ENCODE measurements at places on chromosomes 5 and 9.

- ATAC-seq: no peak
Observed at GRCh38 chr9:20601292-20601691, 21.0 kb downstream of the MLLT3 start.

GRCh38 chr9:127923771-127924170 lies 6.8 kb downstream of the PIP5KL1 start:
- ATAC-seq: no peak

DNA sequence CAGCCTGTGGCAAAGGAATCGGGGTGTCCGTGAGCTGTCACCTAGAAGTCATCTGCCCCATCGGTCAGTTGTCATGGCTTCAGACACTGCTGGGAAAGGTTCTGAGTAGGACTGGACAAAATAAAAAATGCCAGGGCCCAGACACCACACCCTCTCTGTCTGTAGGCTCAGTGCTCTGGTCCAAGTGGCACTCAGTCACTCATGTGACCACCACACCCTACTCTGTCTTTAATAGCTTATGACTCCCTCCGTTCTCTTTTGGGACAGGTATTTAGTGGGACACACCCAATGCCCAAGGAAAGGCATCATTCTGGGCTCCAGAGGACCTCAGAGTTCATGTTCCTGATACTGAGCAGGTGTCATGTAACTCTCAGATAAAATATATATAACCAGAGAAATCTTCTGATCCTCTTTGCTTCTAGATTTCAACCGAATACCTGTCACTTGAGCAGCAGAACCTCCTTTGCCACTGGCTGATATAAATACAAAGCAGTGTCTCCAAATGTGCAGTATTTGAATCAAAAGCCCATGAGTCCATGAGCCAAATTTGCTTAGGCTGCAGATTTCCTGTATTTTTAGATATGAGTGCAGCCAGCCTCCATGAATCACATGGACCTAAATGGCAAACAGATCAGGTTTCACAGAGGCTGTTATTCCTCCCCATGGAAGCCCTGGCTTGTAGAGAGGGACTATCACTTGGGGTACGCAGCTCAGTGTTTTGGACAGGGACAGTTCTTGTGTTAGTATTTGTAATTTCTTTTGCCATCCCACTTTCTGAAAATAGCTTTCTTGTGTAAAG lies 272.0 kb downstream of the ARHGAP26 start:
- ATAC-seq: no peak

DNA sequence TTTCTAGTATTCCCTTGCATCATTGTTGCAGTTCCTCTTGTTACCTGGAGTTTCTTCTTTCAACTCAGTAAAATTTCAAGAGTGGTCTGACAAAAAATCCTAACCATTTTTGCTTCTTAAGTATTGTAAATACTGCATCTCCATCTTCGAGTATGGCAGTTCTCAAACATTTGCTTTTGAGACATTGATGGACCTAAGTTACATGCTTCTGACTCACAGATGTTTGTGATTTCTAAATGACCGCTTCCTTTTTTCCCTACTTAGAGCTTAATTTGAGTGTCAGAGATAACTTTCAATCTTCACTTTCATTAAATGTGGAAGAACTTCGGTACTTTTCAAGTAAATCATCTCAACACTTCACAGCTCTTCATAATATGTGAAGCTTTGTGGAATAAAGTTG lies 4.2 kb downstream of the UHRF2 start:
- no peak for ATAC-seq

DNA sequence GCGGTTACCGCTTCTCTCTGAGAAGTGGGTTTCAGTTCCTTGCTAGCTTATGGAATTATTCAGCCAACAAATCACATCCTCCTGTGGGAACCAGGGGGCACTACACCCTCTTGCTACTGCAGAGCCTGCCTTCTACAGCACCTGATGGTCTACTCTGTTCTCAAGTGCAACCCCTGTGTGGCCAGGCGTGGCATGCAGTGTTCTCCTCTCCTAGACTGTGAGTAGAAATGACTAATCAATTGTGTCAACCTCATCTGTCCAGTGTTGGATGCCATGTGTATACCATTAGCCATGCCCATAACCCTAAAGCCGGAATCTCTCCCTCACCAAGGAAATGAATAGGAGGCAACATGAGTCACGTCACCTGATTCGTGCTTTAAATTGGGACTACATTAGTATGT lies 117.2 kb upstream of the LIFR start:
- ATAC-seq: no peak

DNA sequence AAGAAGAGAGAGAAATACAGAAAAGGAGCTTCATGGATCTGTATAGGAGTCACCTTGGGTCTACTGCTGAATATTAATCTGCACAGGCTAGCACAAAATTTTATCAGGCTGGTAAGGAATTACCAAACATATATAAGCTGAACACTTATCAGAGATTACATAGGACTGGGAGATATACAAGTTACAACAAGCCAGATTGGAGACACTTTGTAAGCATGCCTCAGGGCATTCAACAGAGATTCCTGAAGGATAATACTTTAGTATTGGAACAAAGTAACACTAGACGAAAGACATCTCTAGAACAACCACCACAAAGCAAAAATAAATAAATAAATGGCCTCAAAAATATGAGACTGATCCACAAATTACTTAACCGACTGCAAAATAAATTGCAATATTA lies 197.8 kb downstream of the ANXA1 start:
- ATAC-seq: no peak

DNA sequence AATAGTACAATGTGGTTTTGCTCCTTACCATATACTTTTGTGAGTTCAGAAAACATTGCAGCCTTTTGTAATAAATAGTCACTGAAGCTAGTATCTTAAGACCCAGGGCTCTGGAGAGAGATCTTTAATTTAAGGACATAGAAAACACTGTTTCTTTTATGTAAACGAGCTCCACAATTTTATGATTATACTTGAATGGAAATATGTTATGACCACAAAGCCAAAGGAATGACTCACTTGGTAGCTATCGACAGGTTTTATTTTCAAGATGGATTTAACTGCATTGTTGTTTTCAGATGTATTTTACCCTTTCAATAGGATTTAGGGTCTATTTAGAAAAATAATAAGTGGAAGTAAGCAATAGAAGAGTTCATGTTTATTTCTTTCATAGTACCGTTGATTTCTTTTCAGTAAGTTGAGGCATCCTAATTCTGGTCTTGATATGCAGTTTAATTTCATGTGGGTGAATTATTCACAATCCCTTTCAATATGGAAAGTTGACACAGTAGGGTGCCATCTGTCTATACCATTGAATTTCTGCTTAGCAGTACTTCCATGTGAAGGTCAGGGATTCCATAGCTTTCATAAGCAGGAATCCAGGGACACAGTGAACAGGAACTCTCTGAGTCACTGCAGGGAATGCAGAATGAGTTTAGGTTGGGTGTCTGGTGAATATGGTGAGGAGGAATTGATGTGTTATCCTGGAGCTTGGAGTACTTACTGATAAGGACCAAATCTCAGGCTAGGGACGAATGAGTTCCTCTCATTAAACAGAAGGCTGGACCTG lies 157.6 kb downstream of the CD180 start:
- ATAC-seq: no peak

DNA sequence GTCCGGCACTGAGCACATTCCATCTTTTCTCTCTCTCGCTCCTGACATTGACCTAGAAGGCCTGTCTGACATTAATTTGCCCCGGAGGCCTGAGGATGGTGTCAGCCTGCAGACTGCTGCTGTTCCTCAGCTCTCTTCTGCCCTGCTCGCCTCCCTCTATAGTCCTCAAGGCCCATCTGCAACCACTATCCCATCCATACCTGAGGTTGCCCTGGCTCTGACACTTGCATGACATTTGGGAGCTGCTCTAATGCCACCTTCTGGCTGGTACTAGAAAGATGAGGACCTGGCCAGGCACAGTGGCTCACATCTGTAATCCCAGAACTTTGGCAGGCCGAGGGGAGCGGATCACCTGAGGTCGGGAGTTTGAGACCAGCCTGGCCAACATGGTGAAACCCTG lies 38.6 kb upstream of the GGTA1 start:
- ATAC-seq: no peak

DNA sequence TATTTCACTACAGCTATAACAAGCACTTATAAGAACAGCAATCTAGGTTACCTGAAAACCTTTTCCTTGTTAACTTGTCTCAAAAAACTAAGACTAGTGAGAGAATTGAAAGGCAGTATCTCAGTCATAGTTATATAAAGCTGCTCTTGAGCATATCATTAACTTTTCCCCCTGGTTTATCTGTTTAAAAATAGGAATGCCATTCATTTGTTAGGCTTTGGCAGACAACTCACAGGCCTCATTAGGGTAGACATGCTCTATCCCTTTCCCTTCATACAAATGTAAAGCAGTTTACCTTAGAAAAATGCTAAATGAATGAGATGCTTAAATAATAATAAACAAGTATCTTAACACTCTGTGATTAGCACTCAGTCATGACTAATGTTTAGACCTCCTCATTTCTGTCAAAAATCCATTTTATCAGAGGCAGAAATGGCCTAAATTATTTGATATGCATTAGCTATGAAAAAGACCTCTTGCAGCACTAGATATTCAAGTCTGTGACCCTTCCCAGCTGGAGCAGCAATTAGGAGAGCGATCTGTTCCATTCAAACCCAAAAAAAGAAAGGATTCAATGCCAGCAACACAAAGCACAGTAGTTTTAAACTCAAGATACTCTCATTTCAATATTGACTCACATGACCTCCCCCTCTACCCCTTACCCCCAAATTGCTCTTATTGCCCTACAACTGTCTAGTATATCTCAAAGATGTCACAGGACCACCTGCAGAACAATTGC lies 1578.8 kb upstream of the WWC1 start:
- ATAC-seq: no peak

DNA sequence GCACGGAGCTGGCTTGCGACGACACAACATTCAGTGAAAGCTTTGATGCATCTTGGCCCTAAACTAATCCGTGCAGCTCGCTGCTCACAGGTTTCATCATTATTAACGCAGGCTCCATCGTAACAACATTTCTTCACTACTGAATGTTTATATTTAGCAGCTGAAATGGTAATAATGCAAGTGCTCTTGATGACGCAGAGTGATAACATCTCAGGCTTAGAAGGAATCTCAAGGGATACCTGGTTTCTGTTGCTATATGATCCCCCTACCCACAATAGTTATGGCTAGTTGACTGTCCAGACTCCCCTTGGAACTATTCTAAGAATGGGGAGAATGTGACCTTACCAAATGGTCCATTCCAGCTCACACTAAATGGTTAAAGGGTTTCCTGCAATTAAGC lies 36.2 kb downstream of the C5 start:
- ATAC-seq: no peak

- no peak for ATAC-seq
Observed at GRCh38 chr9:26228273-26228672, 550.0 kb upstream of the TUSC1 start.

DNA sequence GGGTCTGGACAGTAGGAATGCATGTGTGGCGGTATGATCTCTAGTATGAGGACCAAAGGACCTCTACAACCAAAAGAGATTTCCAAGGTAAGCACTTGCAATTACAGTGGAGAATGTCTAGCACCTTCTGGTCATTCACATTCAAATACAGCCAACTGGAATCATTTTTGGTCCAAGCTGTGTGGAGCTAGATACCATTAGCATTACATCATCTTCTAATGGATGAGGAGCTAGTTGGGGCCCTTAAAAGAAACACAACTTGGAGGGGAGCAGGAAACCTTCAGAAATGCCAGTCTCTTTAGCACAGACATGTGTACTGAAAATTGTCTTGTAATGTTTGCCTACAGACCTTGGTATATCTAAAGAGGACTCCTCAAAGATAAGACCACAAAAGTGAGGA lies 244.7 kb downstream of the BNC2 start:
- no peak for ATAC-seq

Data from gastroesophageal sphincter (tissue), 4 donors.